Breast epithelium (tissue), 4 donors: ENCODE measurements at places on chromosomes 12 and 14. TPM values are rescaled to one million over a fixed set of nuclear protein-coding genes. Genes with fewer than 3 reads are reported as not detected.

Gene NRXN3
- total RNA-seq = 3.6 TPM

Gene IAPP
- not detected for total RNA-seq

Gene SCNN1A
- total RNA-seq = 175 TPM

Gene TRHDE
- 0.98 TPM for total RNA-seq
